HS-27A (cell line): ENCODE measurements at places on chromosomes 4 and X.
A peak's percentile ranks its signal among the peaks of the same experiment; 100 is the strongest.

GRCh38 chrX:148517176-148517575 is 16.8 kb downstream of the AFF2 start:
- no peak for DNase-seq

DNA sequence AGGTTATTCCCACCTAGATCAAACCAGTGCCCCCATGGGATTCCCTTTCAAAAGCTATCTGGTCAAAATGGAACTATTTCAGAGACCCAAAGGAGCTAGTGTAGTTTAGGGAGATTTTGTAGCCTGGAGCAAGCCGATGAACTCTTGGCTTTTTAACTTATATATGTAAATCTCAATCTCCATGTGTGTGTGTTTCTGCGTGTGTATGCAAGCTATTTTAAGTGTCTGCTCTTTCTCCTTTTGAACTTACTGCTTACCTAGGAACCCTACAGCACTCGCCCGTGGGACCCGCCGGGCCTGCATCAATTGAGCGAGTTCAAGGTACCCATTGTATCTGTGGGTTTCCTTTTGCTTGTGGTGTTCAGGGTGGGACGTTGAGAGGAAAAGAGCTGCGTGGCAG is 10.4 kb downstream of the CSTF2 start:
- no peak for DNase-seq

DNA sequence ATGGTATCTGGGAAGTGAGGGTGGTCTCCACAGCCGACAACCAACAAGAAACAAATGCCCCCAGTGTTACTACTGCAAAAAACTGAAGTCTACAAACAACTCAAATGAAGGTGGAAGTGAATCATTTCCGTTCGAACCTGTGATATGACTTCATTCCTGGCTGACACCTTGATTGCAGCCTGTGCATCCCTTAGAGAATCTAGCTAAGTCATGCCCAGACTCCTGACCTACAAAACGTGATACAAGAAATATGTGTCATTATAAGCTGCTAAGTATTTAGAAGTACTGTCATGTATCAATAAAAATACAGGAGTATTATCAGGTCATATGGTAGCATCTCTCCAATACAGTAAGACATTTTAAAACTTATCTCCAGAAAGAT is 959.7 kb upstream of the LCORL start:
- no peak for DNase-seq

DNA sequence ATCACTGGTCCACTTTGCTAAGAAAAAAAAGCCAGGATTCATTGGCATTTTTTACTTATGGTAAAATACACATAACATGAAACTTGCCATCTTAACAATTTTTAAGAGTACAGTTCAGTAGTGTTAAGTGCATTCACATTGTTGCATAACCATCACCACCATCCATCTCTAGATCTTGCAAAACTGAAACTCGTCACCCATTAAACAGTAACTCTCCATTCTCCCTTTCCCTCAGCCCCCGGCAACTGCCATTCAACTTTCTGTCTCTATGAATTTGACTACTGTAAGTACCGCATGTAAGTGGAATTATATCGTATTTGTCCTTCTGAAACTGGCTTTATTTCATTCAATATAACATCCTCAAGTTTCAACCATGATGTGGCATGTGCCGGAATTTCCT is 56.3 kb upstream of the LNX1 start:
- no peak for DNase-seq

GRCh38 chr4:183129675-183130074 is 30.6 kb downstream of the WWC2 start:
- no peak for DNase-seq

- no peak for DNase-seq
Measured at GRCh38 chr4:89468602-89469001, 161.0 kb upstream of the GPRIN3 start.

- DNase-seq, result no peak
Measured at GRCh38 chr4:20614816-20615215, 85.4 kb upstream of the PACRGL start.

DNA sequence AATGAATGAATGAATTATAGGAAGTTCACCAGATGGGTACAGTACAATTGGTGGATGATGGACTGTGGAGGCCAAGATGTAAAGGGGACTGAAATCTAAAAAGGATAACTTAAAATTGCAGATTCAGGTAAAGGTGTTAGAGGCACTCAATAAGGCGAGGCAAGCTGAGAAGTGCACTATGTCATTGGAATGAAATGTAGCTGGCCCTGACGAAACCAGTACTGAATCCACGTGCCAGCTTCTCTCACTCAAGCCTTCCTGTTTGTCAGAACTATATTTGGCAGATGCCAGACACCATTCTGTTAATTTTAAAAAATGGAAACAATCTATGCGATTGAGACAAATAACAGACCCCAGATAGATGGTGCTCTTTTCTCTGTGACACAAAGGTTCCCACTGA is 1039.1 kb upstream of the TENM3 start:
- no peak for DNase-seq

- no peak for DNase-seq
Measured at GRCh38 chr4:26337612-26338011, 16.8 kb downstream of the RBPJ start.

DNA sequence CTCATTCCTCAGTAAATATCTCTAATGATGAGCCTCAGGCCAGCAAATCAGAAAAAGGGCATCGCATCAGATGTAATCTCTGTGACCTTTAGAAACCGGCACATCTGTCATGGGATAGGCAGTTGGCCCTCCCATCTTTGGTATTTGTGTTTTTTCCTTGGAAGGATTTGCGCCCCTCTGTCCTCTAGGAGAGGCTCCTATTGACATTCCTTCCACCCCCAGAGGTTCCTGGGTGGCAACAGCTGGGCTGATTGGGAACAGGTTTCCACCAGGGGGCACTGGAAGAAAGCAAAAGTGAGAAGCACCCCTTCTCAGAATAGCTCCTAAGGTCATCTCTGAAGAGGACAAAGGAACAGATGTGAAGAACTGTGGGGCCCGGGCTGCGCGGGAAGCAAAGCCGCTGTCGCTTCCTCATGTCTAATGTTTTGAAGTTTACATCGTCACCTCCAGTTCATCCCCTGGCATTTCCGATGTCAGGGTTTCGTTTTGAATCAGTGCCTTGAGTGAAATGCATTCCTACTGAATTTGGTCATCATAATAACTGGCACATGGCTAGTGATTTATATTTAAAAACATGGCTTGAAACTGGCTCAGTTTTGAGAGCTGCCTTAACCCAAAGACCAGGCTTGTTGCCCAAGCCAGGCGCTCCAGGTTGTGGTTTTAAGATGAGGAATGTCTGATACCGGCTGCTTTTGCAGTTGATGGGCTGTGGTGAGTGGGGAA is 6.2 kb downstream of the TXK start:
- peak; percentile 97 for DNase-seq

- DNase-seq, result no peak
Measured at GRCh38 chr4:175092114-175092513, 174.0 kb downstream of the ADAM29 start.

- no peak for DNase-seq
Measured at GRCh38 chr4:55668449-55668848, 32.4 kb upstream of the NMU start.

- DNase-seq, result no peak
Measured at GRCh38 chr4:89298788-89299152, 8.8 kb downstream of the GPRIN3 start.

- no peak for DNase-seq
Measured at GRCh38 chr4:84493092-84493850, 5.8 kb downstream of the NKX6-1 start.

- DNase-seq, result no peak
Measured at GRCh38 chrX:119025900-119026299, 46.9 kb upstream of the CT47C1 start.

- DNase-seq, result no peak
Measured at GRCh38 chrX:70175338-70175737, 1.9 kb upstream of the DGAT2L6 start.

- no peak for DNase-seq
Measured at GRCh38 chrX:24799565-24799964, 105.8 kb downstream of the POLA1 start.

DNA sequence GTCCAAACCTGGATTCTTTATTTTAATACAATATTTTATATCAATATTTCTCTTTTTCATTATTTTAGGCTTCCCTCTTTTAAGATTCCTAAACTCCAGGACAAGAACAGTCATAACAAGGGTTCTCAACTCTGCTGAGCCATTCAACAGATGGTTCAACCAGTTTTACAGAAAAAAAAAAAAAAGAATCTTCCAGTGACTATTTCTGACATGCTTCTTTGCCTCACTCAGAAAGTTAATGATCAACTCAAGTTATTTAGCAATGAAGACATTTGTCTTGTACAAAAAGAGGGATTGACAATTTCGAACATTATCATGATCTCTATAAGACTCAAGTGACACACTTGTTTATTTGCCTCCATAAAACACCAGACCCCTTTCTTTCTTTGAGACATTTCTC is 282.6 kb upstream of the GRID2 start:
- DNase-seq, result no peak

- DNase-seq, result no peak
Measured at GRCh38 chr4:173367946-173368345, 2.8 kb upstream of the SAP30 start.

GRCh38 chrX:153499876-153500275 is 5.1 kb downstream of the BGN start:
- no peak for DNase-seq

DNA sequence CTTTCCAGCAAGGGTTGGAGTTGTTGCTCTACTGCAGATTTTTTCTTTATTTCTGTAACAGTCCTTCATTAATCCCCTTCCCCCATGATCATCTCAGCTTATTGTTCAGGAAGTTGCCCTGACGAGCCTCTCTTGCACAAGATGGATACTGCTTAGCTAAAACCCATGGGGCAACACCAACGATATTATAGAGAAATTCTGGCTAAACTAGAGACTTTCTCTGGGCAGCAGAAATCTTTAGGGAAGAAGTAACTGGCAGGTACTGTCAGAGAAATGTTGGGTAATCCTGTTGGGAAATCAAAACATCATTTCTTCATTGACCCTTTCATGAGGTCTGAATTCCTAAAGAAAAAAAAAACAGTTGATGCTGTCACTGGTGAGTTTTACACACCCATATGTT is 921.3 kb downstream of the NLGN4X start:
- DNase-seq, result no peak

DNA sequence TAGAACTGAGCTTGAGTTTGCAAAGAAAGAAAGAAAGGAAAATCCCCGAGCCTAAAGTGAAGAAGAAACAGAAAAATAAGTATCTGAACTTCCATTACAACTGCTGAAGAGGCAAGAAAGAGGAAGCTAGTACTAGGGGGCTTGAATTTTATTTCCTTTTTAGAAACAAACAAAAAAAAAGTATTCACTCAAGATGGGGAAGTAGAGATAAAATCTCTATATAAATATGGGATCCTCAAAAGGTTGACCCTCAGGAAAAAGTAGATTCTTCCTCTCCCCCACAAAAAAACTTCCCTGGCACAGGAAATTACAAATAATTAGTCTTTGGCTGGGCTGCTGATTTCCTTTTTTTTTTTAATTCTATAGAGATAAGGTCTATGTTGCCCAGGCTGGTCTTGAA is 16.0 kb downstream of the LRBA start:
- no peak for DNase-seq

DNA sequence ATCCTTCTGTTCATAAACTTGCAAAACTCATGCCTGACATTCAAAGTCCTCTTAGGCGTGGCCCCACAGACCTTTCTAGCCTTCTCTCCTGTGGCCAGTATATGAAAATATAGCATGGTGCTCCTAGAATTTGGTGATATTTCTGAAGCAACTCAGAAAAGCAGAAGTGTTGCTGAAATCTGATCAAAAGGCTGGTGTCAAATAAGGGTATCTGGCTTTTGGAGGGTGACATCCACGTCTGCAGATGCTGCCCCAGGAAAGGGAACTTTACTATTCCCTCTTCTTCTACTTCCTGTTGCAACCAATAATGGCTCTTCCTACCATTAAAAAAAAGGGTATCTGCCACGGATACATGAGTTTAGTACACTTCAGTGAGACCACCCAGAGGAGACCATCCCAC is 83.9 kb upstream of the RPS6KA3 start:
- DNase-seq, result no peak

DNA sequence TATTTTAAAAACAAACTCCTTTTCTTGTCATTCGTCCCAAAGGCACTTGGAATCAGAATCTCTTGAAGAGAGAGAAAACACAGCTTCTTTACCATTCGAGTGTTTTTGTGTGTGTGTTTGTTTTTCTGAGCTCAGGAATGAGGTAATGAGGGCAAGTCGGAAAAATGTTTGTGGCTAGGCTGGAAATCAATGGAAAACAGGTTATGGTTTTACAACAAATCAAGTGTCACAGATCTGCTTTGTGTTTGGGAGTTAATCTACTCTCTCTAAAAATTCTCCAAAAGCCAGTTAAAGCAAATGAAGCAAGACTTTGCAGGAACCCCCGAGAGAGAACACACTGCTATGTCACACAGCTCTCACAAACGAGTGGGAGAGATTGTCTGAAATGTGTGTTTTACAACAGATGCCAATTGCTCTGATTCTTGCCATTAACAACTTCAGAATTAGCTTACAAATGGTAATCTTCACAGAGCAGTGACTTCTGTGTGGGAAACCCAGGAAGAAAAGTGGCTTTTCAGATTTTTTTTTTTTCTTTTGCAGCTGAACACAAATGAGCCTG is 264.1 kb downstream of the CBLL2 start:
- no peak for DNase-seq

- DNase-seq, result no peak
Measured at GRCh38 chr4:102157984-102158383, 187.3 kb downstream of the SLC39A8 start.

DNA sequence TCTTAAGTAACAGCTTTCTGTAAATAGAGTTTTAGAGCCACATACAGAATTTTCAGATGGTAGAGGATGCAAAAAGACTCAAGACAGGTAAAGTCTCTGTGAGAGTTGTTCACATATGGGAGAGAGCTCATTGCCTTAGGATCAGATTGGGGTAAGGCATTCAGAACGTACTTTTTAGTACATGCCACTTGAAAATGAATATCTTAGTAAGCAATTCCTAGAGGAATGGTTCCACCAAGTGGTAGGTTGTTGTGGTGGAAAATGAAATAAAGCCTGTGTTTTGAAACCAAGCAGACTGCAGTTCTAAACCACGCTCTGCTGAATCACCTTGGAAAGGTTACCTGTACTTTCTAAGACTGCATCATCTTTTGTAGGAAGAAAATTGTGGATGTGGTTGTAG is 547.0 kb upstream of the LCORL start:
- DNase-seq, result no peak

GRCh38 chrX:122866532-122866931 is 317.5 kb upstream of the GRIA3 start:
- DNase-seq, result no peak

DNA sequence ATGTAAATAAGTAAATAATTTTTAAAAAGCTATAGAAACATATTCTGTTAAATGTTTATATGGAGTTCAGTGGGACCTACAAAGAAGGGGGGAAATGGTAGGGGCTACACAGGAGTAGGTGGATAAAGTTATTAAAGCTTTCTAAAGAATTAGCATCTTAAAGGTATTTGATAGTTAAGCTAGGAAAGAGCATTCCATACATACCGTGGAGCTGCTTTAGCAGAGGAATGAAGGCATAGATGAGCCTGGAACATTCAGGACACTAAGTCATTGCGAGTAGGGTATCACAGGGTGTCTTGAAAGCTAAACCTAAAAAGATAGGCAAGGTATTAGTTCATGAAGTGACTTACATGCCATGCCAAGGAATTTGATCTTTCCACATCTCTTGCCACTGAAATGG is 60.4 kb downstream of the SLC10A6 start:
- DNase-seq, result no peak

GRCh38 chr4:54745031-54745770 is 87.4 kb downstream of the KIT start:
- DNase-seq, result no peak
